HuH-7.5 (cell line): ENCODE measurements at places on chromosomes 2 and 18.

DNA sequence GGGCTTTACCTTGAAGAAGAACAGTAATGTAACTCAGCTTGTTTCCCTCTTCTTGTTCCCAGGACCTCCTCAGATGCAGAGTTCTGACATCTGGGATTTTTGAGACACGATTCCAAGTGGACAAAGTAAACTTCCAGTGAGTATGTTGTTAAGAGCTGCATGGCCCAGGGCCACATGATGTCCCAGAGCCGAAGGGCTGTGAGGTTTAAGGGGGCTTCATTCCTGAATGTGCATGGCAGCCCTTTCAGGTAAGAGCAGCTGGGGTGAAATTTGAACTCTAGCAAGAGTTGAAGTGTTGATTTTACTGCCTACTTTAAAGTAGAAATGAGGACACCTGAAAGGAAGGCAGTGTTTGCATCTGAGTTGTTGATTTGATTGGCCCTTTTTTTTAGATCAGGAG lies 13.3 kb downstream of the CHMP1B start:
- DNase-seq: no peak

DNA sequence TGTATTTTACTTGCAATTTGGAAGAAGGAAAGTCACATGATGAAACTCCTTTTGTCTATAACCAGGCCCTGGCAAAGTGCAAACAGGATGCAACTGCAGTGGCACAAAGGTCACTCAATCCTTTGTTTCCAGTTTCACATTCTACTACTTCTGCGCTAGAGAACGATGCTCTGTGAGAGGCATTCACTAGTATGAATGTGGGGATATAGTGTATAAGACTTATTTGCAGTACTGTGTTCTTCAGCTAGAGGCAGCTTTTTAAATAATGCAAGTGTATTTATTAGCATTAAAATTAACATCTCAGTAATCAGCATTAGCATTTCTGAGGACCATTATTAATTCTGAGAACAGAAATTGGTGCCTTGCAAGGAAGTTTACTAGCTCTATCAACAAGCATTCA lies 68.9 kb downstream of the PRPF40A start:
- DNase-seq: no peak

GRCh38 chr2:239378918-239379640 lies 21.7 kb downstream of the HDAC4 start:
- no peak for DNase-seq

- DNase-seq: no peak
Observed at GRCh38 chr2:228669690-228670089, 488.2 kb upstream of the SPHKAP start.

DNA sequence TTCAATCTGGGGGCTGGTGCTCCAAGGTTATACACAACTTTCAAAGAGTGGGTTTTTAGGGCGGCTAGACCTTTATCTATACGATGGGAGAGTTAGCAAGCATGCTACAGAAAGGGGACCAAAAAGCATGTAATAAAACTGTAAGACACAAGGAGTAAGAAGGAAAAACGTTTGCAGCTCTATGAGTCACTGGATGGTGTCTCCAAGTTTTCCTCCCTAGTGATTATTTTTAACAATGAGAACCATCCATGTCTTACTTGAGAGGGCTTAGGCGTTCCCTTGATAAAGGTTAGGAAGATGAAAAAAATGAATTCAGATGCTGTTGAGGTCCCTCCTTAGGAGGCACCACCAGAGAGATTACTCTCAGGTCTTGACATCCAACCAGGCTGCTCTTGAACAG lies 75.9 kb downstream of the HRH4 start:
- DNase-seq: no peak

DNA sequence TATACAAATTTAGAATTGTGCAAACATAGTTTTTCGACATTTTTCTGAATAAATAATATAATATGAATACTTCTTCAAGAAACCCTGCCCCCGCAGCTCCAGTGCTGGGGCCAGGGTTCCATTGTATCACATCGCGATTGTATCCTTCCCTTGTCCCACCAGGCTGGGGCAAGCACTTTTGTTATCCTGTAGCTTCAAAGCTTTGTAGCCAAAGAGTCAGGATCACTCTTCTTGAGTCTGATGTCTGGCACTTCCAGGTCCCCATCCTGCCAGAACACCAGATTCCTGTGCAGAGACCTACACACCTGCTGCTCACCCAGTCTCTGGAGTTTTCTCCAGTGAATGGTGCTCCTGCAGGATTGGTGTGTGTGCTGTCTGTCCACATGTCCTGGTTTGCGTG lies 186.9 kb downstream of the ASB1 start:
- DNase-seq: no peak

DNA sequence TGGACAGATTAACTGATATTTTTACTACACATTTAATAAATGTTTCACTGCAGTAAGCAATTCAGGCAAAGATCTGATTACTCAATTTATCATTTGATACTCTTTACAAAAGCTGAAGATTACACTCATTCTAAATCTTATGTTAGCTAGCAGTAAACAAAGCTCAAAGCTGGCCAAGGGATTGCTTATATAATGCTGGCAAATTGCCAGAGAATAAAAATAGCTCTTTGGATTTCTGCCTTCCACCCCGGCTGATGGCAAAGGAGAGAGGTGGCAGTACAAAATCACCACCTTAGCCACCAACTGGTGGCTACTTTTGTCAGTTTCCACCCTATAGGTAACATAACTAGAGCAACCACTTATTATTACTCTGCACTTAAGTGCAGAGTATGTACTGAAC lies 320.5 kb downstream of the FSIP2 start:
- DNase-seq: no peak
